Activated T-helper 1 cell treated with anti-CD3 and anti-CD28 coated beads, Interleukin-2, amount 50 U/mL, for 16 hours (primary cell): ENCODE measurements at places on chromosomes 5 and 9.

GRCh38 chr9:132679946-132680625 is 9.8 kb downstream of the GTF3C4 start:
- no peak for DNase-seq

DNA sequence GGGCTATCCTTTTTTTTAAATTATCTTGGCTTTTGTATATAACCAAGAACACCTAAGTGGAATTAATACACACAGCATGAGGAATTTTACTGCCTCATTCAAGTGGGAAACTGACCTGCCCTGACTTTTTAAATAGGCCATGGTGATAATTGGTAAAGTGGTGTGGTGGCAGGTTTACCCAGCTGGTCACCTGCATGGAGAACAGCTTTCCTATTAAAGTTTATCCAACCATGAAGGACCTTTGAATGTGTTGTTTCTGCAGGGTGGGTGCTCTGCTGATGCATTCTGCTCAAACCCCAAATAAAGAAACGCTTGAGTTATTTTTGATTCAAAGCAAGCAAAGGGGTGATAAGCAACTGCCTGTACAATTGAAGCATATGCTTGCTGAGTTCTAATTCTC is 261.0 kb upstream of the GRIN3A start:
- no peak for DNase-seq

- no peak for DNase-seq
Observed at GRCh38 chr9:119801311-119801710, 432.1 kb upstream of the BRINP1 start.

GRCh38 chr9:706606-707459 is 134.7 kb upstream of the DMRT1 start:
- DNase-seq: no peak

DNA sequence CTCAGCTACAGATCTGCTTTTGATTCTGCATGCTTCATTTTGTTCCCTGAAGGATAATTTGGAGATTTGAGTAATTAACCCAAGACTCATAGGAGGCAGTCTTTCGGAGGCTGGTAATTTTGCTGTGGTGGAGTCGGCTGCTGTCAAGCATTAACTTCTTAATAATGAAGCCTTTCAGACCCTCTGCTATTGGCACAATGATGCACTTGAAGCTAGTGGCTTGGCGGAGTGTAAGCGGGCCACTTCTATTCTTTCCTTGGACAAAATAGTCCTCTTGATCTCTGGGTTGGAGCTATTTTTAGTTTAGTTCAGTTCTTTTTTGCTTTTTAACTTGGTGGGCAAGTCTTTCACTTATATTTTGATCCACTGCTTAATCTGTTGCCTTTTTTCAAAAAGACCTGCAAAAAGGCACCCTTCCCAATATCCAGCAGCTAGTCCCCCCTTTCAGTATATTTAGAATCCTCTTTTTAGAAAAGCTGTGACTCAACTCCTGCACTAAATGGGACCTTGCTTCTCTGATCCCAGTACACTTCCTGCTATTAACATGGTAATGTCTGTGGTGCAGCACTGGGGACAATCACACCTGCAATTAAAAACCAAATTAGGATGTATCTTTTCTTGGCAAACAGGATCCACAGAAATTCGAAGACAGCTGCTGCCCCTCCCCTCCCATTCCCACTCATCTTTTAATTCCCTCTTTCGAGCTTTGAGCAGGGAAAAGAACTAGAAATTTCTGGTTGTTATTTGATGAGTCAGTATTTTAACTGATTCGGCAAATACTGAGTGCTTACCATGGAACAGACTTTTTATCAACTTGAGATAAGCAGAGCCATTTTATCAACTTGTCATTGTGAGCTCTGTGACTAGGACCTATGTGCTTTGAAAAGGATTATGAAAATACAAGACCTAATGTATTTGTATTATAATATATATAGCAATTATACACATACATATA is 169.4 kb upstream of the ANKRD55 start:
- DNase-seq: no peak

DNA sequence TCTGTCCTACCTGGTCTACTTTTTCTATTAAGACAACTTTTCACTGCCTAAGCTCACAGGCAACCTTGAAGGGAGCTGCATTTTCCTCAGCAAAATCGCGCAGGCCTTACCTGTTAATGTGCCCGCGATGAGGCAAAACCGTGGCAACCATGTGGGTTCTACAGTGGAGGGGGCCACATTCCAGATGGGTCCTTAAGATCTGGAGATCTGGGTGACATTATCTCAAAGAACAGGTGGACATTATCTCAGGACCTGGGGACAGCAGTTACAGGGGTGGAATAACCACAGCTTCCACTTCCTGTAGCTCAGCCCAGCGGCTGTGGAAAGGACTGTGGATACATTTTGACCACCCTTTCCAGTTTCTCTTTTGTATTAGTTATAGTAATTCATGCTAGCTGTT is 112.8 kb upstream of the PTCH1 start:
- no peak for DNase-seq

- no peak for DNase-seq
Observed at GRCh38 chr9:74496819-74497747, at the start of gene RORB. Gene RORB (plus strand): TSS chr9:74497335. CDS start chr9:74497977, 642 bp downstream.

DNA sequence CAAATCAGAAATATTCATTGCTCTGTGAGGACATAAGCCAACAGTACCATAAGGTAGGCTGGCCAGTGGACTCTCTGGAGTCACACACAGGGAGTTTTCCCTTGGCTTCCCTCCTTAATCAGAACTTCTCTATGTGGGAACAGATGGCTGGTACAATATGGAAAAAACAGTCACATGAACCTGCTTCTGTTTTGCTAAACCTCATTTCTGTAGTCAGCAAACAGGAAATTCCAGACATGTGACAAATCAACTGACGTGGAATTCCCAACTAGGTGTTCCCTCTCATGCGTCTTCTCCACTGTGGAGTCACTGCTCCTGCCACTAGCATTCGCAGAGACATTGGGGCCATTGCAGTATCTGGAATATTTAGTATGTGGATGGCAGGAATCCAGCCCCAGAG is 617.6 kb downstream of the KIF4B start:
- DNase-seq: no peak

DNA sequence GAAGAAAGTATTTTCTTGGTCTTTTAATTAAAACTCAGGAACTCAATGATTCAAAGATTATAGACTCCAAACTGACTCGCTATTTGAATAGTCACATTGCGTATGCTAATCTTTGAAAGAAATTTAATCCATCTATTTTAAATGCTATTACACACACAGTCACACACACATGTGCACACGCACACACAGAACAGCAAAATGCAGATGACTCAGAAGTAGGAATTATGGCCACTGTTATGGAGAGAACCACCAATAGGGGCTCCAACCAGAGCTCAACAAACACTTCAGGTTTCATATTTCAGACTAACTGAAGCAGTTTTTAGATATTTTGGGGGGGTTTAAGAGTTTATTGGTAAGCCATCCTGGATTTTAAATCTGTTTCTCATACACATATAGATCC is 1917.9 kb downstream of the EFNA5 start:
- no peak for DNase-seq

DNA sequence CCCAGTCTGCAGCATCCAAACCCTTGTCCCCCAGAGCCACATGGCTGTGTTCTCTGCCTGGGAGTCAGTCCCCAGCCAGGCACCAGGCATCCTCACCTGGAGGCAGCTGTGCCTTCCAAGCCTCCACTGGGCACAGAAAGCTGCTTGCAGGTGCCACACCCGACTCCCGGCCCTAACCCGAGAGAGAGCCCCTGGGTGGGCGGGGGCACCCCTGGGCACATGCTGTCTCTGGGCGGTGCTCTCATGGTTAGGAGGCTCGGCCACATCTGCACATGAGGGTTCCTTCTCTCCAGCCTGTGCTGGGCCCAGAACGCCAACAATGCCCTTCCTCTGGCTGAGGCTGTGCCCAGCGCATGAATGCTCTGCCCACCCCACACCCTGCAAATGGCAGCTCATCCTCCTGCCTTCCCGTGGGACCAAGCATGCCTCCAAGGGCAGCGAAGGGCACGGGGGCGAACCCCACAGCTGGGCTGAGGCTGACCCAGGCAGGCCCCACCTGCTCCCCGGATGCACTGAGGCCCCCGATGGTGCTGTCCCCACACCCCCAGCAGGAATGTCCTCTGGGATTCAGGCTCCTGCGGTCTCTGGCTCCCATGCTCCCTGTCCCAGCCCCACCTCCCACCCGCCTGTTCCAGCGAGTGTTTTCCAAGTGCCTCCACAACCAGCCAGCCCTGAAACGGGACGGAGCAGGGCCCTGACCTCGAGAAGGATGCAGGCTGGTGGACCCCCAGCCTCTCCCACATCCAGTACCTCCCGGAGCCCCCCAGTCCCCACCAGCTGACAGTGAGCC is 22.5 kb upstream of the CAMSAP1 start:
- no peak for DNase-seq

- DNase-seq: no peak
Observed at GRCh38 chr5:172463031-172463430, 8.7 kb upstream of the SH3PXD2B start.

GRCh38 chr9:72271613-72272478 is 93.2 kb downstream of the ZFAND5 start:
- no peak for DNase-seq

DNA sequence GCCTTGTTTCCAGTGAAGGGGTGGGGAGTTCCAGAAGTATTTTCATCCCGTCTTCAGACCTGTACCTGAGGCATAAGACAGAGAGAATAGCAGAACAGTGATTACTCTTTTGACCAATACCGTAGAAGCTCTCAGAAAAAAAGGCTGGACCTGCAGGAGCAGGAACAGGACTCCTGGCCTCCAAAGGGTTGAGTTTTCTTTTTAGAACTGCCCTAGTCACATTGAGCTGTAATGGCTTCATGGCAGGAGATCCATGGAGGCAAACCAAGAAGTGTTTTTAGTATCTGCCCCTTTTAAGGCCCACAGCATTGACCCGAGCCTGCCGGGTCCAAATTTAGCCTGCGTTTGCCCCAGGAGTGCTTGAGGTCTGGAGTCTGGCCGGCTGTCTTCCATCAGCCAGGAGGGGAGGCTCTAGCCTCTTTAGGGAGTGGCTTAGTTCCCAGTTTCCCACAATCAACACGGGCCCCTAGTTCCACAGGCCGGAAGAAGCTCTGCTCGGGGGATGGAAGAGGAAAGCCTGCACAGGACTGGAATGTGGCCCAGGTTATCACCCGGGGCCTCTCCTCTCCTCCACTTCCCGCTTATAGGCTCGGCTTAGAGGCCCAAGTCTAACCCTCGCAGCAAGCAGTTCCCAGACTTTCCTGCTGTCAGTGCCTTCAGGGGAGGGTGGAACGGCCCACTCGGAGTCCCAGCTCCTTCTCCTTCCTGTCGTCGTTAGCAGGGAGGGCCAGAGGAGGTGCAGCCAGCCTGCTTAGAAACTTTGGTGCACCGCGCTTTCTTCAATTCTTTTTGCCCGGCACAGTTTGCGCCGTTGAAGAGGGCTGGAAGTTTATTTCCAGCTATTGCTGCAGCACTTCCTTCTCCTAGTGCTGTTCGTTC is 80.7 kb downstream of the C9orf152 start:
- no peak for DNase-seq

DNA sequence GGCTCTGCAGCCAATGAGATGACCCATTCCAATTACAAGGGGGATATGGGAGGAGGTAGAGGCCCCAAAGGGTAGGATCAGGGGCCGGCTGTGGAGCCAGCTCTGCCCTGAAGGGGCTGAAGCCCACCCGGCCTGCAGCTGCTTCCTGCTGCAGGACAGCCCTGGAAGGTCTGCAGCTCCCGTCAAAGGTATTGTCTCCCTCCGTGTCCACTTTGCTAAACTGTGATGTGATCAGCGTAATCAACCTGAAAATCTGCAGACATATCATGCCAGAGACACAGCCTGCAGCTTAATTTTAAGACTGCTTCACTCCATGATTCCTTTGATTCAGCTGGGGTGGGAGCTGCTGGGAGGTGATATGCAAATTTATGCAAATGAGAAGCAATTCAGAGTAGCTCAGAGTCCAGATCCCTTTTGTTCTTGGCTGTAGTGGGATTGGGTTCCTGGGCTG is 90.7 kb downstream of the GADD45G start:
- DNase-seq: no peak

- no peak for DNase-seq
Observed at GRCh38 chr9:86633945-86634344, 279.7 kb upstream of the TUT7 start.

GRCh38 chr5:123359454-123360200 is 63.6 kb downstream of the CEP120 start:
- no peak for DNase-seq

- DNase-seq: no peak
Observed at GRCh38 chr9:97237311-97237786, 70.1 kb upstream of the CCDC180 start.

DNA sequence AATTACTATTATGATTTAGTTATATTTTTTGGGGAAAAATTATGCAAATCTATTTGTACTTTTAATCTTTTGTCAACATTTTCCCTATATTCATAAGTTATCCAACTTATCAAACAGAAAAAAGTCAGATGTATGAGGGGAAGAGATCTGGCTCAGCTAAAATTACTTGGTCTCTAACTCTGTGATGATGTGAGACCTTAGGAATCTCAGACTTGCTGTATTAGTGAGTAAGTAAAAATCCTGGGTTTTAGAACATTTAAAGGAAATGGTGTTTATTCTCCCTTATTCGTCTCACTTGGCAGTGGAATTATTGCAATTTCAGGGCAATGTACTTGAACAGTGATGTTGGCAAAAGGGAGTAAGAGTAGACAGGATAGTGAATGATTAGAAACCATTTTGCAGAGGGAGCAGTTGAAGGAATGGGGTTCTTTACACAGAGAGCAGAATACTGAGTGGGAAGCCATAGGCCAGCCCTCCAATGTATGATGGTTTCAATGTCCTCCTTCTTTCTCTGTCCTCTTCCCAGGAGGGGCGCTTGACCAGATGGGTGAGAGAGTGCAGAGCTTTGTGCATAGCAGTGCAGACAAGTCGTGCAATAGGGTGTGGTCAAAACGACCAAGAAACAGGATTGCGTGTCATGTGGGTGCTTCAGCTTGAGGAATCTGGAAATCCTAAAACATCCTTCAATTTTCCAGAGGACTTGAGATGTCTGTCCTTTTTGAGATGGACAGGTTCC is 91.7 kb downstream of the TENT4A start:
- no peak for DNase-seq
